ENCODE measurements at places on chromosomes 16 and 17.
A peak's percentile ranks its signal among the peaks of the same experiment; 100 is the strongest.

GRCh38 chr17:63984651-63985386 is 12.1 kb upstream of the SCN4A start:
- DNase-seq = peak; percentile 76

DNA sequence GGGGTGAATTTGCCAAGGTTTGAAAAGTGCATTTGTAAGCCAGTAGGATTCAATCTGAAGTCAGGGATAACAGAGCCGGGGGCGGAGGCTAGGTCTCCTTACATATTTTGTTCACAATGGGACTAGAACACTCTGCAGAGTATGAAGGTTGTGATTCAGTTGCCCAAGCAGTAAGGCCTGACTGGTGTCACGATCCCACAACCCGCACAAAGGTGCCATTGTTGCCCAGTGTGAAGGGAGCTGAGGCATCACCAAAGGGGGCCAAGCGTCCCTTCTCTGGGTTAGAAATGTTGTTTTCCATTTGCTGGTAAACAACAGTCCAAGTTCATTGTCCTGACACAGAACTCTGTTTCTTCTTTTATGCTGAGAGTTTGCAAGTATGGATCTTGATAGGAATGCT is 471.8 kb downstream of the MAF start:
- DNase-seq = no peak

DNA sequence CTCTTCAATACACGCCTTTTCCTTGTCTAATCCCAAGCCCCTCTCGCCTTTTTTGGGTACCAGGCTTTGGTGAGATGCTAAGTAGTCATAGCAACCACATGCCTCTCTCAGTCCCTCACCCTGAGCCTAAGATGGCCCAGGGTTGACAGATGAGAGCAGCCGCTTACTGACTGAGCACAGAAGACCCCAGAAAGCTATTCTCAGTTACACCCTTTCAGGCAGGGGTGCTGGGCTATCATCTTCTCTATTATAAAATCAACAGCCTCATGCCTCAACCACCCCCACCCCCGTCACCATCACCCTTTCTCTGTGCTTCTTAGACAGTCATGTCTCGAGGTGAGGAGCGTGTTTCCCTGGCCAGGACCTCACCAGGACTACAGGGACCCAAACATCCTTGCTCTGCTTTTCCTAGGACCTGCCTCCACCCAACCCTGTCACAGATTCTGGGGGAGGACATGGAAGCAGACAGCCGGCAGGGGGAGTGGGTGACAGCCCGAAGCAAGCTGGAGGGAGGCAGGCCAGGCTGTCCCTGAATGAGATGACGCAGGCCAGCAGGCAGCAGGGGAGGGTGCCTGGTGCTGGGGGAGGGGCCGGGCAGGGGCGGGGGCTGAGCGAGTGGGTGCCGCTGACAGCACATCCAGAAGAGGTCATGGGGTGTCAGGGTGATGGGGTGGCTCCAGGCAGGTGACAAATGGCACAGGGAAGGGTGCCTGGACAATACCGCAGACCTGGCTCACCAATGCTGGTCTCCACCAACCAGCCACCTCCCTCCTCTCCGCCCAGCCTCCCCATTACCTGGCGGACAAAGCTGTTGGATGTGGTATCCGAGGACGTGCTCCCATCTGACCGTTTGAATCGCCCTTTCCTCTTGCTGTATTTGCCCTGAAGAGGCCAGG is 3.1 kb downstream of the CACNB1 start:
- no peak for DNase-seq

DNA sequence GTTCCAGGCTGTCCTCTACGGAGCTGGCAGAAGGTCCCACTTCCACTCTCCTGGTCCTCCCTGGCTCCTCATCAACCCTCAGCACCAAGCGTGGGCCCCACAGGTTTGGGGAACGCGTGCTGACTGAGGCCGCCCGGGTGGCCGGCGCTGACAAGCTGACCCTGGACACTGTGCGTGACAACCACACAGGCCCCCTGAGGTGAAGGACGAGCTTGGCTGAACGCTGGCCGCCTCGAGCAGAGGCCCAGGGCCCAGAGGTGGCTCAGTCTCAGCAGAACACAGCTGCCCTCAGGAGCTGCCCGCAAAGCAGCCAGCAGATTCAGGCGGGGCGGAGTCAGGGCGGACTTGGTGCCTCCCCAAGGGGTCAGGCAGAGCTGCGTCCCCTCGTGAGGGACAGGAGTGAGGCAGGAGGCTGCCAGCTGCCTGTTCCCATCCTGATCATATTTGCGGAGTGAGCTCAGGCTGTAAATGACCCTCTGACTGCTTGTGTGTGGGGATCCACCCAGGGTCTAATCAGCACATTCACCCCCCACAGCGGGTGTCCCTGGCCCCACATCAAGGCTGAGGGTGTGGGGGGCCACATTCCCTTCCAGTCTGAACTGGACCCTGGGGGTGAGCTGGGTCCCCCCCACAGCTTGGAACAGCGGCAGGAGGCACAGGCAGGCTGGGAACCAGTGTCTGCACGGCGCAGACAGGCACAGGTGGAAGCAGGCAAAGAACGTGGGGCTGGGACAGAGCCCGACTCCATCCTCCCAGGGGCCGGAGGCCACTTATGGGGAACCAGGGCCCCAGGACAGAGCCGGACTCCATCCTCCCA is 105.1 kb upstream of the METRNL start:
- DNase-seq = no peak

DNA sequence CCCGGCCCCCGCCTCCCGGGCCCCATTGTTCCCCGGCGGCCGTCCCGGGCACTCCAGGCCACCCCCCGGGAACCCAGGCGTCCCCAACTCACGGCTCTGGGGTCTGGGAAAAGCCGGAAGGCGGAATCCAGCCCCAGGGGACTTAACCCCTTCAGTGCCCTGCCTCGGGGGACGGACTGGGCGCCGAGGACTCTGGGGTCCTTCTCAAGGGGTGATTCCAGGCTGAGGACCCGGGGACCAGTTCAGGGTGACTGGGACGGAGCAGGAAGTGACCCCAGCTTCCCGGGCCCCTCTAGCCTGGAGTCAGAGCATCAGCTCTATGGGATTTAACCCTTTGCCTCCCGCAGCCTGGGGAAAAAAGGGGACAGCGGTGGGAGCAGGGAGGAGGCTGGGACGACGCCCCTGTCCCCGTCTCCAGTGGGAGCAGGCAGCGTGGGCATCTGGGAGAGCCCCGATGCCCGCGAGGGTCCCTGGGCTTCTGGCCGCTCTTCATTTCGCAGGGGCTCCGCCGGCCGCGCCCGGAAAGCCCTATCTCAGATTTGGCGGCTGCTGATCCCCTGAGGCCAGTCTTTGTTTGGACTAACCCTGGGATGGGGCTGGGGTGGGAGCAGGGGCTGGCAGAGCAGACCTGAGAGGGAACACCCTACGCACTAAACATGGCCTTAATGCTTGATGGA is at the start of gene ZNF629:
TSS of gene ZNF629 (minus strand) at position 270 of the 677 bp plus-strand sequence. CDS start 2,723 bp downstream, outside the sequence.
- DNase-seq = peak; percentile 69

GRCh38 chr17:3506054-3506453 is 30.3 kb downstream of the ASPA start:
- DNase-seq = no peak

DNA sequence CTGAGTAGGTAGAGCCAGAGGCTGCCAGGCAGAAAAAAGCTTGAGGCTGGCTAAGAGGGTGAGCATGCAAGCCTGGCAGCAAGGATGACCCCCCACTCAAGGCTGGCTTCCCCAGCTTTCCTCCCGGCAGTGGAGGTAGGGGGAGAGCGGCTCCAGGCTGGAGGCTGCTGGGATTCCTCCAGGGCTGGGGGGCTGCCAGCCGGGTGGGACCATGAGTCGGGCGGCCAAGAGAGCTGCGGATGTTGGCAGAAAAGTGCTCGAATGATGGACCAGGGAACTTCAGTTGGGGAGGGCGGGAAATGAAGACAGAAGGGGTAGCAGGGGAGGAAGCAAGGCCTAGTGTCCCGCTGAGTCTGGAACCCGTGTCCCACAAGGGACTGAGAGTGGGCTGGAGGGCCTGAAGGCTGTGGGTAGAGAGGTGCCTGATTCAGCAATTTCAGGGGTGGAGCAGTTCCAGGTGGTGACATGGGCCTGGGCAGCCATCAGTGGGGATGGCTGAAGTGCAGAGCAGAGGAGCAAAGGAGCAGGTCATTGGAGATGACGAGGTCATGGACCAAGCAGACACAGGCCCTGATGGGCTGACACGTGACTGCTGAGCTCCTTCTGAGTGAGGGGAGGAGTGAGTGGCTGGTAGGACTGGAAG is 20.3 kb downstream of the HSD11B2 start:
- no peak for DNase-seq

- DNase-seq = no peak
Measured at GRCh38 chr17:45751466-45751865, 32.7 kb upstream of the CRHR1 start.

DNA sequence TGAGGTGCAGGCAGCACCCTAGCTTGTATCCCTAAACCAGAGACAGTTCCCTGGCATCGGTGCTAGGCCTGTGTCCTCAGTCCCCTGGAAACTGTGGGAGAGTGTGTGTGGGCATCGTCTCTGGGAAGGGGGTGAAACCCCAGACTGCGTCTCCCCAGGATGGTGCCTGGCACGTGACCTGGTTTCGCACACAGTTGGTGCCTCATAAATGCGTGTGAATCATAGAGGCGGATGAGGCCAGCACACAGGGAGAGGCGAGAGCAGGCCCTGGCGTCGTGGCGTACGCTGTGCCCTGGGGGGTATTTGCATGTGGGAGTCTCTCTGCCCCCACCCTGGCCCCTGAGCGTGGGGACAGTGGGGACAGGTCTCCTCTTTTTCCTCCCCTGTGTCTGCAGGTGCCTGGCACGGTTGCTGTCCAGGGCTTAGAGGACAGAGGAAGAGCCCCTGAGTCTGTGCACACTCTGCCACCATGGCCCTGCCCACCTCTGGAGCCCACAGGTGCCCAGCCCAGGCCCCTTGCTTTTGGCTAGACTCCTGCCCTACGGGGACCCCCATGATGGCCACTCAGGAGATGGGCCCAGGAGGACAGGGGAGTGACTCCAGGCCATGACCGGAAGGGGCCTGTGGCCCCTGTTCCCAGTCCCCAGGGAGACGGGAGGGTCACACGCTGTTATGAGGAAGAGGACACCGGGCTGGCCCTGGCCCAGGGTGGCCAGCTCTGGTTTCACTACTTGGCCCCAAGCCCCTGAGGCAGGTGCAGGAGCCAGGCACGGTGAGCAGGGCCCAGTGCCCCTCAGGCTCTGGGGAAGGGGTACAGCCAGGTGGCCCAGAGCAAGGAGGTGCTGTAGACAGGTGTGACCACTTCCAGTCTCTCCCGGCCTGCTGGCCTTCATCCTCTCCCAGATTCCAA is 1.3 kb upstream of the FSCN2 start:
- DNase-seq = no peak

- DNase-seq = no peak
Measured at GRCh38 chr16:60907645-60908044, 1128.6 kb downstream of the CDH8 start.

GRCh38 chr17:57623620-57624019 is 121.5 kb downstream of the CCDC182 start:
- DNase-seq = peak; percentile 17

- no peak for DNase-seq
Measured at GRCh38 chr17:61750656-61751055, 112.7 kb downstream of the BRIP1 start.

Measured in kidney tubule cell (primary cell).